ENCODE measurements at places on chromosomes 3 and 15. TPM values are rescaled to one million over a fixed set of nuclear protein-coding genes. Genes with fewer than 3 reads are reported as not detected.

Gene CSTA
- total RNA-seq = not detected

Gene TFRC
- 409 TPM for total RNA-seq

Gene GRK7
- total RNA-seq = not detected

Gene CSPG4
- not detected for total RNA-seq

Gene SST
- not detected for total RNA-seq

Gene SCAANT1
- 1.3 TPM for total RNA-seq

Gene POU1F1
- total RNA-seq = not detected

Gene MAPKBP1
- total RNA-seq = 24.7 TPM

Gene NAALADL2
- not detected for total RNA-seq

Gene SYNPR
- total RNA-seq = not detected

Gene DPH3
- 23.8 TPM for total RNA-seq

Gene FBLN2
- total RNA-seq = 0.35 TPM

Gene SLC12A1
- total RNA-seq = not detected

Gene NXPE3
- 20.4 TPM for total RNA-seq

Gene DUOX1
- total RNA-seq = 0.07 TPM

Gene CD86
- 23.4 TPM for total RNA-seq

Gene TTLL13
- 1.1 TPM for total RNA-seq

Gene C3orf85
- not detected for total RNA-seq

Gene PPARG
- 2.8 TPM for total RNA-seq

Gene MUSTN1
- 0.40 TPM for total RNA-seq

Gene ALDH1L1
- total RNA-seq = not detected

Gene C2CD4B
- 0.23 TPM for total RNA-seq

Gene SEC62
- 47.7 TPM for total RNA-seq

Gene EPB42
- total RNA-seq = not detected

Gene TAGLN3
- not detected for total RNA-seq

Gene GP5
- 0.28 TPM for total RNA-seq

Gene MYO5C
- 0.94 TPM for total RNA-seq

Gene TJP1
- total RNA-seq = not detected

Gene TF
- total RNA-seq = 0.16 TPM

Gene LSAMP
- total RNA-seq = not detected

Gene BNIP2
- total RNA-seq = 59.3 TPM

Gene SLC22A13
- total RNA-seq = 0.47 TPM

Gene ATP13A4
- total RNA-seq = 6.5 TPM

Gene GLCE
- 3.8 TPM for total RNA-seq
